ENCODE measurements at places on chromosomes 2 and 18.

- no peak for DNase-seq
Measured at GRCh38 chr2:168035458-168035857, 211.9 kb downstream of the STK39 start.

- no peak for DNase-seq
Measured at GRCh38 chr2:195687320-195688086, 30.5 kb downstream of the SLC39A10 start.

GRCh38 chr2:45276914-45277313 lies 267.7 kb upstream of the SIX2 start:
- no peak for DNase-seq

DNA sequence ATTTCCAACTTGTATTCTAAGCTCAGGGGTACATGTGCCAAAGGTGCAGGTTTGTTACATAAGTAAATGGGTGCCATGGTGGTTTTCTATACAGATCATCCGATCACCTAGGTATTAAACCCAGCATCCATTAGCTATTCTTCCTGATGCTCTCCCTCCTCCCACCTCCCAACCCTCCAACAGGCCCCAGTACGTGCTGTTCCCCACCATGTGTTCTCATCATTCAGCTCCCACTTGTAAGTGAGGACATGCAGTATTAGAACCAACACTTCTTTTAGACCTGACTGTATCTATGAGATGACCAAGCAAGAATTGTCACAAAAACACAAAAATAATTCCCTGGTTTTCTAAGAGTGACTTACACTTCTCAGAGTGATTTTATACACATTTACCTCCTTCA lies 83.0 kb downstream of the VIT start:
- no peak for DNase-seq

DNA sequence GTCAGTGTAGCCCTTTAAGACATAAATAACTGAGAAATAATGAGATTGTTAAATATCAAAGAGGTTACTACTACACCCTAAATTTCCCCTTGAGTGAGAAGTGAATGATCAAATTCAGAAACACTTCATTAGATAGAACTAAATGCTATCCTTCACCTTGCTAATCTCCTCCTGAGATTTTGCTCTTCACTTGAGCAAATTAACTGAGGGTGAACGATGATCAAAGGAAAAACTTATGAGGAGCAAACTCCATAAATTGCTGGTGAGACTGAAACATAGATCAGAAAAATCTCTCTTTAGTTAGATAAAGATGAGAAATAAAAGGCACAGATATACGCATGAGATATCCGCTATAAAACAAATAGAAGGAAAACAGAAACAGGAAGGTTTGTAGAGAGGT lies 63.1 kb upstream of the TANC1 start:
- no peak for DNase-seq

DNA sequence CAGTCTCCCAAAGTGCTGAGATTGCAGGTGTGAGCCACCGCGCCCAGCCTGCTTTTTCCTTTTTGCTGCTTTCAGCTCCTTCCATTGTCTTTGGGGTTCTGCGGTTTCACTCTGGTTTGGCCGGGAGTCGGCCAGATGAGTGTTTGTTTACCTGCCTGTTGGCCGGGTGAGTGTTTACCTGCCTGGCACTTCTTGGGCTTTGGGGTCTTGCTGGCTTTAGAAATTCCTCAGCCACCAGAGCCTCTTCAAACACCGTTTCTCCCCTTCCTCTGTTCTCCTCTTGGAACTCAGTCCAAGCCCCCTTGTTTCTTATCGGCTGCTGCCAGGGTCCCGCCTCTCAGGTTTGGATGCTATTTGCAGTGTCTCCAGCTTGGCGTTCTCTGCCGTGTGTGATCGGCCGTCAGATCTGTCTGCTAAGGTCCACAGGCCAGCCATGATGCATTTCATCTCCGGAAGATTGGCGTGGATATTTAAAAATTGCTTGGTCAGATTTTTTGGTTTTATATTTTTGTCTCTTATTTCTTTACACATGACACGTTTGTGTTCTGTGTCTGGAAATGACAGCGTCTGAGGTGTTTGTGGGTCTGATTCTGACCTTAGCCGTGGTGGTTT lies 14.2 kb upstream of the GAL3ST2 start:
- no peak for DNase-seq

GRCh38 chr2:240642806-240643092 lies 17.5 kb downstream of the GPR35 start:
- DNase-seq, result no peak

GRCh38 chr2:42138163-42139015 lies 30.8 kb upstream of the EML4 start:
- DNase-seq, result no peak
